Astrocyte of the cerebellum (primary cell): ENCODE measurements at places on chromosomes 5 and 9.

DNA sequence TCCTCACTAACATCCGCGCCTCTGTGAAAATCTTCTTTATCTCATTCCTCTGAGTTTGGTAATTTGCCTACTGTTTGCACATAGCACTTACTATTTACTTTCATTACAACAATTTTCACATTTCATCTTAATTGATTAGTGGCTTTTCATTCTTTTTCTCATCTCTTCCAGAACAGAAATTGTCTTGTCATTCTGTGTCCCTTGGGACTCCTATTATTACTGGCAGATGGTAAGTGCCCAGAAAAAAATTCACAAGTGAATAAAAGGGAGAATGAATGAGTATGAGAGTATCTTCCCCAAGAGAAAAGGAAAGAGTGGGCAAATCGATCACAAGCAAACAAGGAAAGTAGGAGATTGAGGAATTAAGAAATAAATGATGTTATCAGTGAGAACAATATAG, 876.1 kb downstream of the TLE4 start:
- DNase-seq: no peak

- DNase-seq: no peak
These were observed 16.7 kb downstream of the FGD3 start for GRCh38 chr9:92963831-92964606.

DNA sequence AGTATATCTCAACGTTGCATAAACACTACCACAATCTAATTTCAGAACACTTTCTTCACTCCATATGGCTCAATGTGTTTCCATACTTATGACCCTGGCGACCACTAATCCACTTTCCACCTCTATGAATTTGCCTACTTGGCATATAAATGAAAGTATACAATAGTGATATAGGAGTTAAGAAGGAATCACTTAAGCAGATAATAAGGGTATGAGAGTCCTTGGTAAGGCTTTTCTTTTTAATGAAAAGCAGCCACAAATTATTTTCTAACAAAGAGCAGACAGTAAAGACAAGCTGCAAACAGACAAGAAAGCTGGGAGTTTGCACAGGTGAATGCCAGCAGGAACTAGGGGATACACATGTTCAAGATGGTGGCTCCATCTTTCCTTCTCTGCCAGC, 615.1 kb upstream of the NUDT12 start:
- DNase-seq: no peak

DNA sequence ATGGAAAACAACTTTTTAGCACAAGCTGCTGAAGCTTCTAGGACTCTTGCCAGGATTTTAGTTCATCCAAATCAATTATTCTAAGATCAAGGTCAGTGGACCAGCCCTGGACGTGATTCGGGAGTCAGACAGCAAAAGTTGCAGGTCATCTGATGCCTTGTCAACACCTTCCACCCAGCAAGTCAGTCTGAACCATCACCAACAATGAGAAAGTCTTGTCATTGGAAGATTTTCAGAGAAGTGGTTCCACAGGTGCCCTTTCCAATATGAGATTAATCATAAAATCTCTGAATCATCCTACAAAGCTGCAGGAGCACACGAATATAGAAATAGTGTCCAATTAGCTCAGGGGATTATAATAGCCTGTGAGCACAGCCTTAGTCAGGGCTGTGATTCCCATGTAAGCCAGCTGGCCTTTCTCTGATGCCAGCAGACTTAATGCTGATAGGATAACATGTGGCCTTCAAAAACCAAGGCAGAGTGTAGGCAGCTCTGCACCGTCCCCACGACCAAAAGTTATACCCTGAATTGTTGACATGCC, 445.0 kb upstream of the TRPC7 start:
- peak; percentile 23 for DNase-seq

DNA sequence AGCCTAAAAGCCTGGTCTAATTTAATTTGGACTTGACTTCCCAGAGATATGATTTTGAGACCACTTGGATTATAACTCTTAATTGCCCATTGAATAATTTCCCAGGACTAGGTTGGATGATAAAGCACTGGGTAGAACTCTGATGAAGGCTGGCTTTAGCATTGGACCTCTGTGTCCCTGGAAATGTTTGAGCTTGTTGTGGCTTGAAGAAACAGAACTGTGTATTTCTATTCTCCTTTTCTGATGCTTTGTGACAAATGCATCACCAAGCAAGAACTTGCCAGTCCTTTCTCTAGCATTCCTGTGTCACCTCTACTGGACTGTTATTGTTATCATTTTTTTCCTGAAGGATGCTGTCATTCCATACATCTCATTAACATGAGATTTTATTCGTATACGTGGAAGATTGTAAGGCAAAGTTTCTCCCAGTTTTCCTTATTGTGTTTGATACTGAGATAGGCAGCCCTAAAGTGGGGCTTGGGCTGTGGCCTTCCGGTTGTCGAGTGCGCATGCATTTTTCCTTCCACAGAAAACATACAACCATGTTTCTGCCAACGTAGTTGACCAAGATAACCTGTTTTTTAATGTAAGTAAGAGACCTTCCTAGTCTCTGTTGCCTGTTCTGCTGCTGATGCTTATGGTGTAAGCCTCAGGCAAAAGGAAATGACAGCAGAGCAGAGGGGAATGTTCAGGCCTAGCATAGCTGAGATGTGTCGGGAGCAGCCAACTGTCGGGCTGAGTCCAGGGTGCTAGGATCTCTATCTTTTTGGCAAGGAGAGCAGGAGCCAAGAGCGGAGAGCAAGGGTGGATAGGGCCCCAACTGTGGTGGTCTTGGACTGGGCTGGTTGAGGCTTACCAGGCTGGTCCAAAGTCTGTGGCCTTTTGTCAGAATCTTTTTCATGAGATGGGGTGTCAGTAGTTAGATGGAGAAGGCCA, 2.3 kb downstream of the NTRK2 start:
- DNase-seq: no peak

DNA sequence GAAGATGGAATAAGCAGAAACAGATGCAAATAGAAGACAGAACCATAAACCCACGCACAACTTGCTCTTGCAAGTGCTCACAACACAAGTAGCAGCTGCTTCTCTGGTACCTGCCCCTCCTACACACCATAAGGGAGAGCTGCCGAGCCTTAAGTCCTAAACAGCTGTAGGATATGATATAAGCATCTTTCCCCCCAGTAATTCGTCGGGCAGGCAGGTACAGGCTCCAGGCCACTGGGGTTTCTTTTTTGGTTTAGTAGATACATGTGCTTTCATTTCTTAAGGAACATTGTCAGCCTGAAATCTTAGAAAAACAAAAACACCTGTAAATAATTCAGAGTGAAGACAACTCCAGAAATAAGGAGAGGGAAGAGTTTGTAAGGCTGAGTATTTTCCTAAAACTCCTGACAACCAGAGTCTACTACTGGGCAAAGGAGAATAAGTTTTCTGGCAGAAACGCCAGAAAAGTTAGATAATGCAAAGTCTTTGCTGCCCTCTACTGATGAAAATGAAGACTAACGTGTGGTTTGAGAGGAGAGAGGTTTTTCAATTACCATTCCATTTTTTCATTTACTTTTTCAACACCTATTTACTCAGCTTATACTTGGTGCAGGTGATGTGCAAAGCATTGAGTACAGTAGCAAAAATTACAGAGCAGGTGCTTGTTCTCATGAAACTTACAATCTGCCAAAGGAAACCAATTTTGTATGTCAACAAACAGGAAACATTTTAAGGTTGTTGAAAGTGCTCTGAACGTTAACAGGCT, 20.1 kb upstream of the TCERG1 start:
- DNase-seq: peak; percentile 18

DNA sequence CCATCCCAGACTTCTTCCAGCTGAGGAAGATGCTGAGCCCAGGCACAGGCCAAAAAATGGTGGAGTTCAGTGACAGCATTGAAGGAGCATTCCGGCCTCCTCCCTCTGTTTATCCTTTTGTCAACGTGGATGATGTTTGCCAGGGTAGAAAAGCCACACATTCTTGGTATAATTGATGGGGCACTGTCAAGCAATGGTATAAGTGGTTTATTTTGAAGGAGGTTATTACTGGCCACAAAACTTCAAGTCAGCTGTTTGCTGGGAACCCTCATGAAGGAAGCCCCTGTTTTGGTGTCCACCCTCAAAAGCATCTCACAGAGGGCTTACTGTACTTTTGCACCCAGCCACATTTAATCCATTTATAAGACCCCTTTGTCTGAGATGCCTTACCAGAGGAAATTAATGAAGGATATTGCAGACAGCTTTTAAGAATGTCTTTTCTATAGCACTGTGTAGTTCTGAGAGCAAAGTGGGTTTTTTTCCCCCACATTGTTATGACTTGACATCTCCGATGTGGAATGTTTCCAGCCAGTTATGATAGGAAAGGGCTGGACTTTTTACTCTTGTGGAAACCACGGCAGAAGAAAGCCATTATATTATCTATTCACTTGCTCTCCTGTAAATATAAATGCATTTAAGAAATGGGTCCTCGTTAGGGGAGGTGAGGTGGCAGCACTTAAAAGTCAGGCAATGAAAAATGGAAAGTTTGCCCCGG, 95.5 kb upstream of the SPATA31D4 start:
- no peak for DNase-seq

DNA sequence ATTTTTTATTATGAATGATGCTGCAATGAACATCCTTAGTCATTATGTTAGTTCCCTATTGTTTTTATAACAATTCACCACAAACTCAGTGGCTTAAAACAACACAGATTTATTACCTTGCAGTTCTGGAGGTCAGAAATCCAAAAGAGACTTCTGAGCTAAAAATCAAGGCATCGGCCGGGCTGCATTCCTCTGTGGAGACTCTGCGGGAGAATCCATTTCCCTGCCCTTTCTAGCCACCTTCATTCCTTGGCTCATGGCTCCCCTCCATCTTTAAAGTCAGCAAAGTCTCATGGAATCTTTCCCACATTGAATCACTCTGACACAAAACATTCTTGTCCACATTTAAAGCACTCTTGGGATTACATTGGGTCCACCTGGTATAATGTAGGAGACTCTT, 38.6 kb downstream of the SNX18 start:
- DNase-seq: no peak

GRCh38 chr5:120473332-120473731, 9.2 kb downstream of the PRR16 start:
- DNase-seq: no peak

DNA sequence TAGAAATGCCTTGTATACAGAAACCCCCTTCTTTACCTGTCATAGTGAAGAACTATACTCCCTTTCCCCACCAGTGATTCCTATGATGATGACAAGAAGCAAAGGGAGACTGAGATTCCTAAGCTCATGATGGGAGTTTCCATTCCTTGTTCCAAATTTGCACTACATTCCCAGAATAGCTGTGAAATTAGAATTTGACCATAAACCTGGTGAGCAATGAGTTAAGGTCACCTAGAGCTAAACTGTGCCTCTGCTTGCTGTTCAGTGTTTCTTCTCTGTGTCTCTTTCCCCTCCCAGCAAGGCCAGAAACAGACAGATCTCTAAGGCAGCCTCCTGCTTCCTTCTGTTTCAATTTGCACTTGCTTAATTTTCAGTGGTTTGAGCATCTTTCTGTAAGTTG, 332.1 kb downstream of the PIK3R1 start:
- no peak for DNase-seq

DNA sequence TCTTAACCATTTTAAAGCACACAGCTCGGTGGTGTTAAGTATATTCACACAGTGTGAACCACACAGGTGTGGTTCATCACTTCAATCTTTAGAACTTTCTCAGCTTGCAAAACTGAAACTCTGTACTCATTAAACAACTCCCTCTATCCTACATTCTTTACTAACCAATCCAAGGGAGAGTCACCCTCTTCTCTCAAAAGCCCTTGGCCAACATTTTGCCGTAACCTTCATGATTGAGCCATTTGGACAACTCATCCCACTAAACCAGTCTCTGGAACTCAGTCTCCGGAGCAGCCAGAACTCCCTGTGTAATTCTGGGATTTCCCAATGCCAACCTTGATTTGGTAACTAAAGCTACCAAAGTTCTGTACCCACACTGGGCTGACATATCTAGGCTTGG, 84.7 kb downstream of the TTC39B start:
- DNase-seq: no peak

GRCh38 chr5:173451031-173451430, 122.8 kb upstream of the STC2 start:
- no peak for DNase-seq

GRCh38 chr5:17180864-17181723, 36.3 kb upstream of the BASP1 start:
- DNase-seq: no peak

- no peak for DNase-seq
These were observed 65.9 kb downstream of the PRKACG start for GRCh38 chr9:68947842-68948569.

GRCh38 chr9:2336055-2336454, 285.5 kb upstream of the VLDLR start:
- DNase-seq: no peak

GRCh38 chr5:81345411-81346003, 44.1 kb downstream of the ZCCHC9 start:
- no peak for DNase-seq

- peak; percentile 52 for DNase-seq
These were observed 33.5 kb downstream of the TLX3 start for GRCh38 chr5:171342362-171343111.

DNA sequence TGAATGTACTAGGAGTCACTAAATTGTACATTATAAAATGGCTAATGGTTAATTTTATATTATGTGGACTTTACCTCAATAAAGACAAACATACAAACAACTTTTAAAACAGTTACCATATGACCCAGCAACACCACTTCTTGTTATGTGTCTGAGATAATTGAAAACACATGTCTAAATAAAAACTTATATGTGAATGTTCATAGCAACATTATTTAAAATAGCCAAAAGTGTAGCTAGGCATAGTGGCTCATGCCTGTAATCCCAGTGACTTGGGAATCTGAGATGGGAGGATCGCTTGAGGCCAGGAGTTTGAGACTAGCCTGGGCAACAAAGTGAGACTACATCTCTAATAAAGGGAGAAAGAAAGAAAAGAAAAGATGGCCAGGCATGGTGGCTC, 22.9 kb downstream of the SLC35A4 start:
- DNase-seq: no peak

GRCh38 chr9:120066315-120066714, 513.7 kb downstream of the CDK5RAP2 start:
- no peak for DNase-seq

GRCh38 chr9:135514342-135515082, 6.7 kb upstream of the LCN1 start:
- DNase-seq: no peak

DNA sequence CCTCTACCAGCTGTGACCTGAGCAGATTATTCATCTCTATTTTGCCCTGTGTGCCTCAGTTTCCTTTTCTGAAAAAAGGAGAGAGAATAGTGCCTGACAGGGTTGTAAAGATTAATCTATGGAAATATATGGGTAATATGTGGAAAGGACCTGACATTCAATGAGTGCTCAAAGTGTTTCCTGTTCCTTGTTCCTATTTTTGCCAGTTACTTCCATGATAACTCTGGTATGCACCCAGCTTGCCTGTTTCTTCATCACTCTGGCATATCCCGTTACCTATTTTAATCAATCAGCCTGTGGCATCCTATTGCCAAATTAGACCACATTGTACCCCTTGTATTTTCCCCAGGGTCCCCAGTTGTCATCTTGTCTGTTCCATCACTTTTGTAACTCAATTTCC, 3.6 kb upstream of the ARAP3 start:
- DNase-seq: no peak

DNA sequence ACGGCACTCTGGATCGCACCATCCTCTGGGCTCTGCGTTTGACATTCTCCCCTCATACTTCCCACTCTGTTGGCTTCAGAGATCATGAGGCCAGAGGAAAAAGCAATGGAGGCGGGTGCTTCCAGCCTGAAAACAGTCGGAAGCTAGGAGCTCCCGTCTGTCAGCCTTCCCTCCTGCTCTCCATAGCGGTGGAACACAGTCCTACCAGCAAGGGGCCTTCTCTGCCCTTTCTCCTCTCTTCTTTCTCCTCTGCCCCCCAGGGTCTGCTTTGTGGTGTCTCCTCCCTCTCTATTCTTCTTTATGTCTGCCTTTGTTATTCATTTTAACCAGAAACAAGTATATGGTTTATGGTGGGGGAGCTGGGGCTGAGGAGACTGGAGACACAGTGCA, 152.5 kb upstream of the NFIB start:
- no peak for DNase-seq
